ENCODE measurements at places on chromosomes 7 and 10. TPM values are rescaled to one million over a fixed set of nuclear protein-coding genes. Genes with fewer than 3 reads are reported as not detected.

Gene DPP6
- total RNA-seq = not detected

Gene CCAR1
- total RNA-seq = 125 TPM

Gene ZNF746
- total RNA-seq = 14.2 TPM

Gene CYP3A5
- not detected for total RNA-seq

Gene FAM25A
- not detected for total RNA-seq

Gene C10orf53
- total RNA-seq = not detected

DNA sequence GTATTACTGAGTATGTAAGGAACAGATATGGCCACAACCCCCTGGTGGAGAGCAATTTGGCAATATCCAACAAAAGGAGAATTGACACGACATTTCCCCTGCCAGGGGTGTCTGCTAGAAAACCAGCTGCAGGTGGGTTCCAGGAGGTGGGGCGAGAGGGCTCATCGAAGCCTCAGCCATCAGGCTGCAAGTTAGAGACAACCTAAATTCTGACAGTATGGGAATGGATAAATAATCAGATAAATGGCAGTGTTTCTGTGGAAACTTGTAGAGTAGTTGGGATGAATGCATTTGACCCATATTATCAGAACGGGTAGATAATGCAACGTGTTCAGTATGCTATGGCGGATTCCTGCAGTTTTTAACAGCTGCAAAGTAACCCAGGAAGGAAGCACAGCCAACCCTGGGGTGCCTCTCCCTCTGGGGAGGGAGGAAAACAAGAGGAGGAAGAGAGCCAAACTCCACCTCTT is 3.5 kb downstream of the TMEM273 start:
- DNase-seq = no peak

DNA sequence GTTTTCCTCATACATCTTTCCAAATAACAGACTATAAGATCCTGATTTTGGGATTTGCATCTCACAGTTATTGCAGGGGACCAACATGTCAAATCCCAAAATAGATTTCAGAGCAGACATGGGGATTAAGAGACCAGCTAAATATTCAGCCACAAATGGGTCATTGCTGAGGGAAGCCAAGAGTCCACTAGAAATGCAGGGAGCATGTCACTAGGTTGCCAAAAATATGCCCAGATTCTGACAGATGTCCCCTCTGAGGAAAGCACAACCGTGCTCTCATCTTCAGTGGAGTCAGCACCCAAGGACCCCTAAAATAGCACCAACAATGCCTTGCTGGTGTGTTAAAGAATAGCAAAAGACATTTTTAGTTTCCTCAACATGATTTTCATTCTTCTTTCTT is 56.2 kb upstream of the AGK start:
- DNase-seq = no peak

DNA sequence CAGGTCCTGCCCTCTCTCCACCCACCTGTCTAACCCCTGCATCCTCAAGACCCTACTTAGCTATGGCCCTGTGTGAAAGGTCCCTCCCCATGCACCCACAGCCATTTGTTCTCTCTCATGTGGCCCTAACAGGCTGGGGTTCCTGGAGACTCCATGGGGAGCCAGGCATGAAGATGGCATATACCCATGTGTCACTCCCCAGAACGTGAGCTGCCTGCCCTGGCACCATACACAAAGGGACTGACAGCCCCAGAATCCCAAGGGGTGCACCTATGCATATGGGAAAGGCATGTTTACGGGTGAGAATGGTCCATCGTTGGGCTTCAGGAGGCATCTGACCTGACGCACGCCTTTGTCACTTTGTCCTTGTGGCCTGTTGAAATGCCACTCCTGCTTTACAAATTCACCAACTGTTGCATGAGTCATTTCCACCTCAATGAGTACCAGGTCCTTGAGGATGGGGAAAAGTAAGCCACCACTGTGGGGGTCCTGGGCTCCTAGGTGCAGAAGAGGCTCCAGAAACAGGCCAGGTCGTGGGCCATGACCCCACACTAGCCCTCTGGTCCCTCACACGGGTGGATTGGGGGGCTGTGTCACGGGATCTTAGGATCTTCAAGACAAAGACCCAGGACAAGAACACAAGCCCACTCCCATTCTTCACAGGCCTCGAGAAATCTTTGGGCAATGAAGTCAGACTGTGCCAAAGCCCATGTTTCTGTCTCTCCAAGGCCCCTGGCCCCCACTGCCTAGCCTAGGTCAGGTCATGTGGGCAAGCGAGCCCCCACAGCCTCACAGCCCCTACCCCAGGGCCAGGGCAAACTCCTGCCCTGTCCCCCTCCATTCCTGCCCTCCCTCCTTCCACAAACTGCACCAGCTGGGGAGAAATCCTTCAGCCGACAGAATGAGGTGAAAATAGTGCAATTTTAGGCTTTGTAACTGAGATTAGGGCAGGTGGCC is 8.6 kb downstream of the GPRIN2 start:
- DNase-seq = no peak

DNA sequence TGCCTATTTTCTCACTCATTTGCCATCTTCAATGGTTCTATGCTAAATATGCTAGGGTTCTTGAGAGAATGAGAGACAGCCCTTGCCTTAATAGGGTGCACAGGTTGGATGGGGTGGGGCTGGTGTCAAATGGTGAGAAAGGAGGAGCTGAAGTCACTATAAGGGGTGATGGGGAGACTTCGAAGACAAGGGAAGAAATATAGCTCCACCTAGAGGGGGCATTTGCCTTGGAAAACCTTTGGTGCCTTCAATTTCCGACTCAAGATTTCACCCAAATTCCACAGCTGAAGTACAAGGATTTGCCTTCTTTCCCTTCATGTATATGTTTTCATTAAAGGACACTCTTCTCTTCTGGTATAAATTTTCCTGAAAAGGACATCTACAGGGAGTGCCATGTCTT is 5.6 kb downstream of the PTN start:
- no peak for DNase-seq

DNA sequence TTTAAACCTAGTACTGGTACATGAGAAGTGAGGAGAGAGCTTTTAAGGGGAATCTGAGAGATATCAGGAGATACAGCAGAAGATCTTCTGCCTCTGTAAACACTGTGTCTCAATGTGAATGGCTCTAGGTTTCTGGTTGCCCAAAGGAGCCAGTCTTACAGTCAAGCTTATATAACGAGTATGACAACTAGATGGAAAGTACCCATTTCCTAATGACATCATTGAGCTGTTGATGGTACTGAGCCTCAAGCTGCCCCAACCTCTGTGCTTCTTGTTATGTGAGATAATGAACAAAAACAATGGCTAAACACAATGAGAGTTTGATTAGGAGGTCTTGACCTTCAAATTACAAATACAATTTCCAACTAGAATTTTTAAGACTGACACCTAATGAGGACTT is 451.5 kb downstream of the SORCS1 start:
- DNase-seq = no peak

DNA sequence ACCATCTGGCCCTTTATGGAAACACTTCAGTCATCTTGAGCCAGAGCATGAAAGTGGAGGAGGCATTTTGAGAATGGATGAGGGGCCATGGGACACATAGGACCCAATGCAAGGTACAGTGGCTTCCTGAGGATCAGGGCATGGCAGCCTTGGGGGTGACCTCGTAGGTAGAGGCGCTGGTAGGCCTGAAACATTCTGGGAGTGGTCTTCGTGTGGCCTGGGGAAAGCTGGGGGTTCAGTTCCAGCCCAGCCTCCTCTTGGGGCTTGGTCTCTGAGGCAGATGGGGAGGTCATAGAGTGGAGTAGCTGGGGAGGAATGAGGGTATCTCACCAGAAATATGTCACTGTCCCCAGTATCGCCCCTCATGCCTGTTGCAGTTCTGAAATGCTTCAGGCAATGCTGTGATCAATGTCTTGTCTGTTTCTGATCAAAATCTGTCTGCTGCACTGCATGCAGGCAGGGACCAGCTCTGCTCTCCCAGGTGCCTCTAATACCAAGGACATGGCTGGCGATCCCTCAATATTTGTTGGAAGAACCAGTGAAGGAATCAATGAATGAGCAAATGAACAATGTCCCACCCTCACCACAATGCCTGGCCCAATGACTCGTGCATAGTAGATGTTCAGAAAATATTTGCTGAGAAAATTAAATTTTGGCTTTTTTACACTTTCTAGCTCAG is 90.9 kb downstream of the CHST15 start:
- no peak for DNase-seq

- no peak for DNase-seq
These were observed 74.1 kb downstream of the CRPPA start for GRCh38 chr7:16347066-16347826.

DNA sequence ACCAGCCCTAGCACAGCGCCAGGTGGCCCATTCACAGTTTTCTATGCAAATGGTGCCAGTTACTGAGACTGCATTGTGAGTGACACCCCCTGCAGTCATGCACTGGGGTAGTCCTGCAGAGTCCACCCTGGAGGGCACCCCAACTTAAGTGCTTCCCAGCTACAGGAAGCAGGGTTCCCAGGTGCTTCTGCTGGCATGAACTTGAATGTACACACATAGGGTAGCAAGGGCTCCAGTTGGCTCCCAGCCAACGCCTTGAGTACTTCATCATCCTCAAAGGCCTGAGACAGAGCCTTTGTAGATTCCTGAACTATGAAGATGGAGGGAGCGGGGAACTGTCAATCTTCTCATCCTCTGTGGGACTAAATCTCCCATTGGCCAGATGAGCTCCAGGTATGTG is 11.5 kb upstream of the NPFFR1 start:
- DNase-seq = no peak

DNA sequence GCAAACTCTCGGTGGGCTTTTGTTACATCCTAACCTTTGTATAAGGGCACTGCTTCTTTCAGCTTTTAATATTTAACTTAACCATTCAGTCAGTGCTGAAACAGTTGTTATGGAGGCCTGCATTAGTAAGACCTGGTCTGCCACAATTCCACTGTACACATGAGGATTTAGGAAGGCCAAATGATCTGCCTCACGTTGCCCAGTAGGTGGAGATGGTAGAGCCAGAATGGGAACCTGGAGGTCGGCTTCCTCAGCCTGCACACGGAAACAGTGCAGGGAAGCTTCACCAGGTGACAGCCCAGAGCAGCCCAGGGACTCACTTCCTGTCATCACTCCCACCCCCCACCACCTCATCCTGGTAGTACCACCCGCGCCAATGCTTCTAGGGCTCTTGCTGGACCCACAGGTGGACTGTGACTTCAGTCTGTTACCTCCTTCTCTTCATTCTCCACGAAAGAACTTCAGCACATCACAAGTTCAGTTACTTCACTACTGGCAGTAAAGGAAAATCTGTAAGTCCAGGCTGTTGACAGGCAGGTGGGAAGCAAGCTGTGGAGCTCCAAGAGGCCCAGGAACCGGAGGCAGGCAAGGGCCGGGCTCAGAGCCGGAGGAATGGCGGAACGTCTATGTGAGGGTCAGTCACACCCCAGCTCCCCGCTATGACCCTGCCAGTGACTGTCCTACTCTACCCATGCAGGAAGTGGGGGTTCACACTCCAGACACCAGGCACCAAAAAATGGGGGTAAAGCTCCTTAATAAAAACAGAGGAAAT is 480.3 kb upstream of the C7orf33 start:
- no peak for DNase-seq

GRCh38 chr7:27737616-27738015 is 2.3 kb upstream of the TAX1BP1 start:
- no peak for DNase-seq

DNA sequence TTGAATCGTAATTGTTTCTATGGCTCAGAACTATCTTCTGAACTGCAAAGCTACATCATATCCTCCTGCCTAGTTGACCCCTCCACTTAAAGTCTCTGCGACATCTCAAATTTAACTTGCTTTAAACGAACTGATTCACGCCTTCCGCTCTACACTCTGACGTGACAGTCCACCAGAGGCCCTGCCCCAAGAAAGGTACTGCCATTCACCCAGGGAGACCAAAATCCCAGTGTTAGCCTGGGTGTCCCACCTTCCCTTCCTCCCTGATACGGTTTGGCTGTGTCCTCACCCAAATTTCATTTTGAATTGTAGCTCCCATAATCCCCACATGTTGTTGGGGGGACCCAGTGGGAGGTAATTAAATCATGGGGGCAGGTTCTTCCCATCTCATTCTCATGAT is 90.8 kb downstream of the CPXM2 start:
- no peak for DNase-seq

- DNase-seq = no peak
These were observed 407.1 kb downstream of the DNAJB6 start for GRCh38 chr7:157743781-157744525.

DNA sequence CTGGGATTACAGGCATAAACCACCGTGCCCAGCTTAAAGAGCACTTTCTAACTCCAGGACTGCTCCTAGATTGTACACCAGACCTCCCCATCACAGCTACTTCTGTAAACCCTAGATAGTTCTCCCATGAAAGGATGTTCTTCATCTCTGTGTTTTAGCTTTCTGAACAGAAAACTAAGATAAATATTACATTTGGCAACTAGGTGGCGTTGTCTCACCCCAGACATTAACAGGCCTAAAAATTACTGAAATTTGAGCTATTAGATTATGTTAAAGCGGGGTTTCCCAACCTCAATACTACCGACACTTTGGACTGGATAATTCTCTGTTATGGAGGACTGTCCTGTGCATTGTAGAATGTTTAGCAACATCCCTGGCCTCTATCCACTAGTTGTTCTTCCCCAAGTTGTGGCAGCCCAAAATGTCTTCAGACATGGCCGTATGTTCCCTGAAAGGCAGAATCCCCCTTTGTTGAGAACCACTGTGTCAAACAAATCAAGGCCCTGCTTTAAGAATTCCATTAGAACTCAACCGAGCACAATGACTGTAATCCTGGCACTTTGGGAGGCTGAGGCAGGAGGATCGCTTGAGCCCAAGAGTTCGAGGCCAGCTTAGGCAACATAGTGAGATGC is 19.1 kb downstream of the ATOH7 start:
- no peak for DNase-seq

DNA sequence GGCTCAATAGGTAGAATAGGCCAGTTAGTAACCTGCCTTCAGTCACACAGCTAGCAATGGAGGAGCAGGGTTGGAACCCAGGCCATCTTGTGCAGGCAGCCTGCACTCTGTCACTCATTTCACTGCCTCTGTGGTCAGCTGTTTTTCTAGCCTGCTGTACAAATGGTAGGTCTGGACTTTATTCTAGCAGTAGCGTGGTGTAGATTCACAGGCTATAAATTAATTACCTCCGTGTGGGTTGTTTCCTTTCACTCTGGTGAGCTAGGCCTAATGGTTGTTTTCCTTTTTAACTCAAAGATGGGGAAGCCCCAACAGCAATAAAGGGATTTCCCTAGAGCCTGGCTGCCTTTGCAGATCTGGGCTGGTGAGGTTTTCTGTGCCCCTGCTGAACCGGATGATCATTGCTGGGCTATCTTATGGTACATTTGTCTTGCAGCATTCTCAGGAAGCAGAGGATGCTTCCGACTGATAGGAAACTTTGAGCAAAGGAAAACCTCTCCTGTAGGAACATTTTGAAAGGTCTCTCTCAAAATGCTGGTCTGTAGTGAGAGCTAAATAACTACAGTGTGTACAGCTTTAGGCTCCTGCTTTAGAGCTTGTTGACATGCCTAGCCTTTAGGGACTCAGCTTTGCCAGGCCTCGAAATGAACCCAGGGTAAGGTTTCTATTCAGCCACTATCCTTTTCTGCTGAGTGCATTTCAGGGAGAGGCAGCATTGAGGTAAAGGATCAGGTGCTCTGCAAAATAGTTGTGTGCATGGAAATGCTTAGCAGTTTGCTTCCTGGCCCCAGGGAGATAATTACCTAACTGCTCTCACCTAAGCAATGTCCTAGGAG is 157.4 kb downstream of the ST7 start:
- DNase-seq = peak; percentile 69

All from activated CD4-positive, alpha-beta T cell treated with anti-CD3 and anti-CD28 coated beads for 36 hours (primary cell).